ENCODE measurements at places on chromosomes 1 and 21.

GRCh38 chr1:167517535-167518330 lies 596 bp downstream of the CD247 start:
- DNase-seq: no peak

DNA sequence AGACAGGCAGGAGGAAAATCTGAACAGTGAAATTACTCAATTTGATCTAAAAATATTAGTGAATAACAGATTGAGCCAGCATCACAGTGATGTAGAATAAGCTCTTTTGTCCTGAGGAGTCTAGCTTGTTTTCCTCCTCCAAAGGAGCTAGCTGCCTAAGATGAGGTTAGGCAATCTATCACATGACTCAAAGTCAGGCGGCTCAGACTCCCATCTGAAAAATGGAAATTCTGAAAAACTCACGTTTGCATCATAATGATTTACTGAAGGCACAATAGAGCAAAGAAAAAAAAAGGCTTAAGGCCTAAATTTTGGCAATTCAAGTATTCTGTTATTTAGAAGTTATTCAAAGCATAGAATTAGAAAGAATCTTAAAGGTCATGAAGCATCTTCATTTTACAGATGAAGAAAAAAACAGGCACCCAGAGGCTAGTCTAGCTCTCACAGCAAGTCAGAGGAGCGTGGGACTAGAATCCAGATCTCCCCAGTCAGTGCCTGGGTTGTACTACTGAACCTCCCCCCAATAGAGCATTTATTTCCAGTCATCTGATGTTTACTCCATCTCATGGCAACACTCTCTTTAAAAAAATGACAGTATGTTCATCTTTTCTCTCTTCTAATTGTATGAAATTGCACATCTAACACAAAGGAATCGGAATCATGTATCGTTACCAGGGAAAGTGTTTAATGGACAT lies 62.5 kb upstream of the ATF3 start:
- DNase-seq: no peak

- no peak for DNase-seq
These were observed 8.6 kb upstream of the ACTRT2 start for GRCh38 chr1:3012456-3013291.

DNA sequence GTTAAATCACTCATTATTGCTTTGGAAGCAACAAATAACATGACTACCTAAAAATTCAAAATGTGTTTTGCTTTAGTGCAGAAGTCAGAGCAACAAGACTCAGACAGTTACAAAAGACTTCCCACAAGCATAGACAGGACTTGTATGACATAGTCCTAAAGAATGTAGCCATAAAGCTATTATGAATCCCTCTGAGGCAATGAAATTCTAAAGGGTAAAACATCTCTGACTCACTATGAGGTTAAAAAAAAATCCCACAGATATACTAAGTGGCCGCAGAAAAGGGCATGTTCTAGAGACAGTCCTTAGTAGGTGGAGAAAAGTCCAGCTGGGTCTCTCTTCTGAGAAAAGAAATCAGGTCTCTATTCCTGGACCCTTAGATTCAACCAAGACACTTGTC lies 4.9 kb downstream of the PRKAB2 start:
- DNase-seq: no peak

- no peak for DNase-seq
These were observed 88.4 kb downstream of the DPYD start for GRCh38 chr1:97832481-97832880.

GRCh38 chr21:18002393-18002792 lies 183.2 kb upstream of the C21orf91 start:
- DNase-seq: no peak

GRCh38 chr1:75908717-75909152 lies 23.5 kb downstream of the ASB17 start:
- DNase-seq: no peak

DNA sequence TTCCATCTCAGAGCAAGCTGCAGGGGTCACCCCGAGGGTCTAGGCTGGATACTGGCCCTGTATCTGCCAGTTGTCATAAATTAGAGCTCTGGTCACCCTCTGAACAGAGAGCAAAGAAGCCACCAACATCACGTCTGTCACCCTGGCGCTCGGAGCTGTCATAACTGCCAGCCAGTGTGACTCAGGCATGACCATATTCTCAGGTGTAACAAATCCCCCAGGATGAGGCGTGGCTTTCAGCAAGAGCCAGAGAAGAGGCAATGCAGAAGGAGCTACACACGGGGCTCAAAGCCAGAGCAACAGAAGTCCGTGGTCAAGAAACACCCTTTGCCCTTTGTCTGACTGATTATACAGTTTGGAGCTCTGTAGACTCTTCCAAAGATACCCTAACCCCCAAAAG lies 40.0 kb downstream of the PRAMEF20 start:
- DNase-seq: no peak

DNA sequence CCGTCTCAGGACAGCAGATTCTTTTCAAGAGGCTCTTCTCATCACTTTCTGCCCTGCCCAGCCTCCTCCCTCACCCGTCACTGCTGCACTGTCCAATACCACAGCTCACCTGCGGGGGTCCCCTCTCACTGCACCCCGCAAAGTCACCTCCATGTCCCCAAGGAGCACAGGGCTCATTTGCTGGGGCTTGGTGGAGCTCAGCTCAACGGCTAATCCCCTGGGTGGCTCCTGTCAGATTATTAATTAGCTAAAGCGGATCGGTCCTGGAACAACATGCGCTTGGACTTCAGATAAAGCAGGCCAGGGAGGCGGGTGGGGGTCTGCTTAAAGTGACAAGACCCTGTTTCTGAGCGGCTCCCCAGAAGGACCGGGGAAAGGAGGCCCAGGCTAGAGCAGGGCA lies 43.1 kb downstream of the CASZ1 start:
- no peak for DNase-seq

DNA sequence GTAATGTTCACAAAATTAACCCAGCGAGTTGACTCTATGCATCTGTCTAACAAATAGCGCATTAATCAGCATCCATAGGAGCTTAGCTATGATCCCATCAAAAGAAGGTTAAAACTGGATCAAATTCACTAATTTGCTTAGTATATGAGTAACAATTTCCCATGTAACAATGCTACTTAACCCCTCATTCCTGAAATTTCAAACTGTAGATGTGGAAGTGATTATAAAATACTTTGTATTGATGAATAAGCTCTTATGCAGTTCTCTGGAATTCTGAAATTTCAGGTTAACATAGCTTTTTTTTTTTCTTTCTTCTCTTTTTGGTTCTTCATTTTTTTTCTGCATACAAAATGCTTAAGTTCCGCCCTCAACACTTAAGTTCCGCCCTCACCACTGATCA lies 1272.7 kb downstream of the KCNT2 start:
- DNase-seq: no peak

DNA sequence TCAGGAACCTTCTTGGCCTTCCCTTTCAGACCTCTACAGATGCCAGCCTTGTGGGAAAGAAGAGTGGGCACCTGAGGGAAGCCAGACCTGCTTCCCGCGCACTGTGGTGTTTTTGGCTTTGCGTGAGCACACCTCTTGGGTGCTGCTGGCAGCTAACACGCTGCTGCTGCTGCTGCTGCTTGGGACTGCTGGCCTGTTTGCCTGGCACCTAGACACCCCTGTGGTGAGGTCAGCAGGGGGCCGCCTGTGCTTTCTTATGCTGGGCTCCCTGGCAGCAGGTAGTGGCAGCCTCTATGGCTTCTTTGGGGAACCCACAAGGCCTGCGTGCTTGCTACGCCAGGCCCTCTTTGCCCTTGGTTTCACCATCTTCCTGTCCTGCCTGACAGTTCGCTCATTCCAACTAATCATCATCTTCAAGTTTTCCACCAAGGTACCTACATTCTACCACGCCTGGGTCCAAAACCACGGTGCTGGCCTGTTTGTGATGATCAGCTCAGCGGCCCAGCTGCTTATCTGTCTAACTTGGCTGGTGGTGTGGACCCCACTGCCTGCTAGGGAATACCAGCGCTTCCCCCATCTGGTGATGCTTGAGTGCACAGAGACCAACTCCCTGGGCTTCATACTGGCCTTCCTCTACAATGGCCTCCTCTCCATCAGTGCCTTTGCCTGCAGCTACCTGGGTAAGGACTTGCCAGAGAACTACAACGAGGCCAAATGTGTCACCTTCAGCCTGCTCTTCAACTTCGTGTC lies 995 bp upstream of the ZBTB48 start:
- no peak for DNase-seq

DNA sequence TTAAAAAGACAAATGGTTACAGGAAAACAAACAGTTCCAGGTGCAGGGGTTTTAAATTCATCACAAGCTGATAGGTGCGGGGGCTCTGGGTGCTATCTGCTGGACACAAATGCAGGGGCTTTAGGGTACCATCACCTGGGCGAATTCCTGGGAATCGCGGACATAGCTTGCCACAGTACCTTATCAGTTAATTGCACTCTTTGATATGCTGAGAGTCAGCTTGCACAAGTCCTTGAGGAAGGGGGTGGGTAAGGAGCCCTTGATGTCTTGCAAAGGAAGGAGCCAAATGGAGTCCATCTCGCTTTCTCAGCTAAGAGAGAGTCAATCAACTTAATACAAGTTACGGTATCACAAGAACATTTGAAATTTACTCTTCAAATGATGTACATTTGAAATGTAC lies 25.4 kb upstream of the TMEM54 start:
- DNase-seq: no peak

DNA sequence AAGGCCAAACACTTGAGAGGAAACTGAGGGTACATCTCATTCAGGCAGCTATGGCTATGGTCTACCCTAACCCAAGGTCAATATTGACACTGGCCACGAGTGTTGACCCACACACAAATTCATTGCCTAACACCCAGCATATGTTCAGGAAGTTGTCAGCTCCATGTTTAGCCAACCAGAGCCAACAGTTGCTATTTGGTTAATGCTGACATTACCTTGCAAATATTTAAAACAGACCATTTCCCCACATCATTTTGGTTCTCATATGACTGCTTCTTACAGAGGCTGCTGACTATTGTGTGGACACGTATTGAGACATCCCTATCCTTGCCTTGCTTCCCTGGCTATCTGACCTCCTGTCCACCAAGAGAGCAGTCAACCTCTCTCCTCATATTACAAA lies 97.3 kb downstream of the LMX1A start:
- no peak for DNase-seq

DNA sequence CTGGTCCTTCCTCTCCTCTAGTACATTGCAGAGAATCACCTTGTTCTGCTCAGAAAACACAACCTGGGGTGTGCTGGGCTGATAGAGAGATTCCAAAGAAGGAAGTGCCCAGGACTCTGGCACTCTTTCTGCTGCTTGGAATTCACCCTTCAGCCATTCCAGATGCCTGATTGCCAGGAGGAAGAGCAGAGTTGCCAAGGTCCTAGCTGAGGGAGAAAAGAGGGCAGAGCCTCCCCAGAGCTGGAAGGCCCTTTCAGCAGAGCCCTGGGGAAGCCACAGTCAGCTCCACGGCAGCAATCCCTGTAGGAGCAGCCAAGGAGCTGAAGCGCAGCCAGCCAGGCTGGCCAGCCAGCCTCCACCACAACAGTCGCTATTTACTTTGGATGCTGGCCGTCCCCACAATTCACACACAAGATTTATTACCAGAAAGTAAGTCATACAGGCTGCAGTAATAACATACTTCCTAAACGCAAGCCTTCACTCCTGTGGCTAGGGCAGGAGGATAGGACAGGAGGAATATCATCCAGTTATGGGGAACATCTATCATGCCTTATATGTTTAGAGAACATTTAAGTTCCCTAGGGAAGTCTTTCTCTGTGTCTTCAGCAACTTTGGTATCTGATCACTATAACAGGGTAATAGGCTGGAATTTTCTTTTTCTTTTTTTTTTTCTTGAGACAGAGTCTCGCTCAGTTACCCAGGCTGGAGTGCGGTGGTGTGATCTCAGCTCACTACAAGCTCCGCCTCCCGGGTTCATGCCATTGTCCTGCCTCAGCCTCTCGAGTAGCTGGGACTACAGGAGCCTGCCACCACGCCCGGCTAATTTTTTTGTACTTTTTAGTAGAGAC lies 36.6 kb upstream of the SLC44A3 start:
- DNase-seq: no peak

DNA sequence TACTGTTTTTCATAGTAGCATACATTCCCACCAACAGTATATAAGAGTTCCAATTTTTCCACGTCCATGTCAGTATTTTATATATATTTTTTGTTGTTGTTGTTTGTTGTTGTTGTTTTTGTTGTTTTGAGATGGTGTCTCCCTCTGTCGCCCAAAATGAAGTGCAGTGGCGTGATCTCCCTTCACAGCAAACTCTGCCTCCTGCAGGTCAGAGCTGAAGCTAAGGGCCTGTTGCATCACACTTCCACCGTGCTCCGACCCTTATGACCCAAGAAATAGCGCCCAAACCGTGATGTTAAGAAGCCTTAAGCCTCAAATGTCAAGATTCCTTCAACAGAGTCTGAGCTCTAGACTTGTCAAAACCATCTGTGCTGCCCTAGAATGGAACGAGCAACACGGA lies 2032.3 kb downstream of the MRPL39 start:
- no peak for DNase-seq

GRCh38 chr1:78787544-78787943 lies 137.9 kb downstream of the IFI44 start:
- no peak for DNase-seq

DNA sequence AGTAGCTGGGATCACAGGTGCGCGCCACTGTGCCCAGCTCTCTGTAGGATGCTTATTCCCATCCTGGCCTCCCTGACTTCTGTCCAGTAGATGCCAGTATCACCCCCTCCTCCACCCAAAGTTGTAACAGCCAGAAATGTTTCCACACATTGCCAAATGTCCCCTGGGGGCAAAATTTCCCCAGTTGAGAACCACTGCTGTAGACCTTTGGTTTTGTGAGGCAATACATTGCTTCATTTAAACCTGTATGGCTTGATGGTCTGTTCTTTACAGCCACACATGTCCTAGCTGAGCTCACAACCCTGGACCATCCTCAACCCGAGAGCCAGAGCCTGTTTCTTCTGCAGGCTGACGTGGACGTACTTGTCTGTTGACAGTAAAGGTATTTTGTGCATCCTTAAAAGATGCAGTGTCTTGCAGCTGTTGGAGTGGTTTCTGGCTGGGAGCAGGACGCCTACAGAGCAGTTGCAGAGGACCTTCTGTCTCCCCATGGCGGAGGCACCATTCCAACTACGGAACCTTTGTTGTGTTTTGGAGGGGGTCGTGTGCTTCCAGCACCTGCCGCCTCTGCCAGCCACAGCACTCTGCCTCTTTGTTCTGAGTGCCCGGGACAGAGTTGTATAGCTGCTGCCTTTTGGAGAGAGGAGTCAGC lies 26.6 kb downstream of the DOP1B start:
- no peak for DNase-seq

GRCh38 chr1:228120351-228120750 lies 11.3 kb upstream of the MRPL55 start:
- DNase-seq: no peak

GRCh38 chr1:88003255-88003654 lies 674.6 kb downstream of the LMO4 start:
- DNase-seq: no peak

GRCh38 chr1:207006914-207007313 lies 25.6 kb downstream of the C1orf116 start:
- no peak for DNase-seq

DNA sequence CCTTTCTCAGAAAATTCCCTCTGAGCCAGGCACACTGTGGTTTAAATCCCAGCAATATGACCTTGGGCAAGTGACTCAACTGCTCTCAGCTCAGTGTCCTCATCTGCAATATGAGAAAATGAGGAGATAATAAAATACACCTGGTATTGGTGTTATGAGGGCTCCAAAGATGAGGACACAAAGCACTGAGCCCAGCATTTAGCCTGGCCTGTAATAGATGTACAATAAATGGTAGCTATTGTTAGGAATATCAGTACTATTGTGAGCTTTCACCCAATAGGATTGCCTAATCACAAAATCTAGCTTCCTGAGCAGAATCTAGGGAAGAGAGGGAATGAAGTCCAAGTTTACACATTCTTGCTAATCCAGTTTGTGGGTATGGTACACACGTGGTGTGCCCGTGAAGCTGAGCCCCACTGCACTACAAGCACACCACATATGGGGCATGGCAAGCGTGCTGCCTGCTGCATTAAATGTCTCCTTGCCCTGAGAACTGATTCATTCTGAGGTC lies 24.3 kb upstream of the SLC30A1 start:
- no peak for DNase-seq

Measured in cerebellar nuclear complex (tissue), 1 donor.